ENCODE measurements at places on chromosomes 12 and 14.

DNA sequence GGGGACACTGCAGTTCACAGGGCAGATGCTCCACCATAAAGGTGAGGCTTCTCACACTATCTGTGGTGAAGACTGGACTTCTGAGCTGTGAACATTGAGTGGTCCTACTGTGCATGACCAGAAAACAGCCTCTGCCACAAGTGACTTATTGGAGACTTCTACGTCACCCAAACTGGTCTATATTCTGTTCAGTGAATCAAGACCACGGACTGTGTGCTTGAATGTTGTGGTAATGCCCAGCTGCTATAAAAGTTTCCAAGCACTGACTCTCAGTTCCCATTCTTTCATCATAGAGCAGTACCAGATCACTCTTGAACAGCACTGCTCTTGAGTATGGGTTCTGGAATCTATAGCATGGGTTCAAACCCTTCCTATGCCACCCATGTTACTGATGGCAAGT is 4.8 kb upstream of the PLEK2 start:
- no peak for DNase-seq

GRCh38 chr12:34598352-34598827 is 576.1 kb downstream of the ALG10 start:
- no peak for DNase-seq

DNA sequence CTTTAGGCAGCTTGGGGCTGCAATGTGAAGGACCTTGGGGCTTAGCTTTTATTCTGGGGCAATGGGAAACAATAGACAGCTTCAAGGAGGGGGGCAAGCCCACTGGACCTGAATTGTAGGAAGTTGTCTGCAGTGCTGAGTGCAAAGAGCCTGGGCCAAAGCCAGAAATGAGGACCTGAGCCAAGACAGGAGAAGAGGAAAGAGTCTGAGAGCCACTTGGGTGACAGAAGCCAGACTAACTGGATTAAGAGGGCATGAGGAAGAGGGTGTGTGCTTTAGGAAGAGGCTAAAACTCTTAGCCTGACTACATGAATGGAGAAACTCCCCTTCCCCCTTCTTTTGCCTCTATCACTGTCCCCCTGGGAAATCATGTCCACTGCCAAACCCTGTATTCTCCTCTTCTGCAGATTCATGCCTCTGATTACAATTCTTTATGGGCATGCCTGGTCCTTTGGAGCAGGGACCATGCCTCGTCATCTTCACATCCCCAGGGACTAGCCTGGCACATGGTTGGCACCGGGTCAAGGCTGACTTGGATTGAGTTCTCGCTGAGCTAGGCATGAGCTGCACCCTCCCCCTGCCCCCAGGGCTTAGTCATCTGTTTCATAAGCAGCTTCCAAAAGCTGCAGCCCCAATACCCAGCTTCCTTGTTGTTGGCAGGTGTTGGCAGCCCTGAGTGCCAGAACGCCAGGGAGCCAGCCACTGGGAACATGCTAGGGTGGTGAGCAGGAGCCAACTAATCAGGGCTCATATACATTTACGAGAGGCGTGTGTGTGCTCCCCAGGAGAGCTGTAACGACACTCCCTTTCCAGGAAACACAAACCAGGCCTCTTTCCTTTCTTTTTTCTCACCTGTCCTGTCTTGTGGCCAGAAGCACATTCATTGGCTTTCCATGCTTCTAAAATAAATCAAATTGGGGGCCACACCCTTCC is 27.7 kb upstream of the JDP2 start:
- no peak for DNase-seq

GRCh38 chr14:74548881-74549280 is 55.3 kb downstream of the ISCA2 start:
- DNase-seq: no peak

DNA sequence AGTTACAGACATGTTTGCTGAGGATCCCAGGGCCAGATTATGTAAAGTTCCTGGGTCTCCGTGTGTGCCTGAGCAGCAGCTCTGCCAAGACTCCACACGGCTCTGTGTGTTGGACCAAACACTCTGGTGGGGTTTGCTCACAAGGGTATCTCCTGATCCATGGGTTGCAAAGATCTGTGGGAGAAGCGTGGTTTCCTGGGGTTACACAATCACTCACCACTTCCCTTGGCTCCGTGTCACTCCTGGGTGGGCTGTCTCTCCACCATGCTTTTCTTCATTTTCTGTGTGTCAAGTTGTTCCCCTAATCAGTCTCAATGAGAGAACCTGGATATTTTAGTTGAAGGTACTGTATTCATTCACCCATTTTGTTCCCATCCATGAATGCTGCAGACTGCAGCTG is 1088.8 kb downstream of the FSCB start:
- no peak for DNase-seq

DNA sequence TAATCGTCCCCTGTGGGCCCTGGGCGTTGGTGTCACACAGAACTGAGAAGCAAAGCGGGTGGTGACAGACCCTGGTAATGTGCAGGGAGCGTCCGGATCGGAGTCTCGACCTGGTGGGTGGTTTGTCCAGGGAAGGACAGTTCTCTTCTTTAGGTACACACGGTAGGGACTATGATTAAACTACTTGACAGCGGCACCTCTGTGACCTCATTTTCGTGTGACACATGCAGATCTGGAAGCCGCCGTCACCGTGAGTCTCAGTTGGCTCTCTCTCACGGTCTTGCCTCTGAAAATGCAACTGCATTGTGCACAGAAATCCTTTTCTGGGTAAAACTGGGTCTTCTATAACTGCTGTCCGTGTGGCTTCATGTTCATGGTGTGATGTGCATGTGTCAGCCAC is 32.1 kb downstream of the XRCC3 start:
- DNase-seq: no peak

GRCh38 chr12:85564786-85565185 is 271.4 kb downstream of the RASSF9 start:
- DNase-seq: no peak

DNA sequence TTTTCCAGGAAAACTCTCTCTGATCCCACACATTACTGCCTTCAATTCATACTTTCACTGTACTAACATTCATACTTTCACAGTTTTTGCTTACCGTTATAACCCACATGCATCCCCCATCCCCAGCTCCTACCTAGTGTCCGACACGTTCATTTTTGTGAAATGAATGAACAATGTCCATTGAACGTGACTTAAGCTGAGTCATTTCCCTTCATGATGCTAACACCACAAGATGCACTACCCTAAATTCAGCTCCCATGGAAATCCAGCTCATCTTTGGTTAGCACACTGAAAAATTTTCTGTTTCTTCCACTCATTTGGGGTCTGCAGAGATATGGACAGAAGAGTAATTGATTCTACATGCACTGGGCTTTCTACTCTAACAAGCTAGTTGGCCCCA is 84.7 kb downstream of the GALNT4 start:
- DNase-seq: no peak

DNA sequence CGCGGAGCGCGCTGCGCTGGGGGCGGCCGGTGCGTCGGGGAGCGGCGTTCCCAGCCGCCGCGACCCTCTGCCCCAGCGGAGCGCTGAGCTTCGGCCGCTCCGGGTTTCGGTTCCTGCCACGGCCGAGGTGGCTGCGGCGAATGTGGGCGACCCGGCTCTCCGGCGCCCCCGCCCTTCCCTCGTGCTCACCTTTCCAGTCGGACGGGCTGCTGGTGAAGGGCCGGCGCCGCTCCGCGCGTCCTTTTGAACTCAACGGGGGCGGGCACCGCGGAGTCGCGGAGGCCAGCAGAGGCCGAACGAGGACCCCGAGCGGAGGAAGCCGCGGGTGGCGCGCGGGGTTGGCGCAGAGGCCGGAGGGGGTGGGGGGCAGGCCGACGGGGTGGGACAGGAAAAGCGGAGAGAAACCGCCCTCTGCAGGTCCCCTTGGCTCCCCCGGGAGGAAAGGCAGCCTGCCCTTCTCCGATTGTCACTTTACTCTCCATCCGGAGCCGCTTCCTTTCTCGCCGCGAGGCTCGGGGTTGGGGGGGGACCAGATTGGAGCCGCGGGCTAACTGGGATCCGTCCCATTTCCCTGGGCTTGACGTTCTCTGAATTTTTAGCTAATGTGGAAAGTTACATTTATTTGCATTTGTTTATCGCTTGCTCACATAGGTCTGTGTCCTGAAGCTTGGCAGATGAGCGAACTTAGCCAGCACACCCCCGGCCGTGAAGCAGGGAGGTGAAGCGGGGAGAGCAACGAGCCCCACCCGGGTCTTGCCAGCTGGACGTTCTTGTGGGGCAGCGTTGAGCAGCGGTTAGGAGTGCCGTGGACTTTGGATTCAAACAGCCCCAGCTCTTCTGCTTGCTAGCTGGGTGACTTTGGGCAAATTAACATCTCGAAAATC is at the start of gene SMAGP:
Gene SMAGP (minus strand): TSS at position 349 of the 884 bp plus-strand sequence. CDS start 1,137 bp downstream, outside the sequence.
- DNase-seq: peak; percentile 90

DNA sequence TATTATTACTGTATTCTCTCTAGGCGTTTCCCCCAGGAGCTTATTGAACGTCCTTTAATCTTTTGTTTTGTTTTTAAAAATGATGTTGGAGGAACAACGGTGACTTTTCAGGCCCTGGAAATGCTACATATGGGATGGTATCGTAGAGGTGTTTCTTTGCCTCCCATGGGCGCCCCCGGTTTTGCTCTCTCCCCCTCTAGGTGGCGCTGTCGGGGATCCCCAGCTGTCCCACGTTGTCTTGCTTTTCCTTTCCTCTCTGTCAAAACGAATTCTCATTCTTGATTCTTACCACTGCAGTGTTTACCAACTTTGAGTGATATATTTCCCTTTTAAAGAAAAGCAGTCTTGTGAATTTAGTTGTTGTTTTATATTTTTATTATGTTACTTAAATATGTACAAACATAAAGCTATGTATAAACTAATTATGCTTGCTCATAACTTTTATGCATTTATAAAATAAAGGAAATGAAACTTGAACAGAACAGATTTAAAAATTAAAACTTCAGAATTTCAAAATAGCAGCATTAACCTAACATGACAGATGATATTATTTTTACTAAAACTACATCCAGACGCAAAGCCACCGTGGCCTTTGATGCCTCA is 171.9 kb downstream of the RGS6 start:
- DNase-seq: peak; percentile 60
